ENCODE measurements at places on chromosomes 2 and 18.

DNA sequence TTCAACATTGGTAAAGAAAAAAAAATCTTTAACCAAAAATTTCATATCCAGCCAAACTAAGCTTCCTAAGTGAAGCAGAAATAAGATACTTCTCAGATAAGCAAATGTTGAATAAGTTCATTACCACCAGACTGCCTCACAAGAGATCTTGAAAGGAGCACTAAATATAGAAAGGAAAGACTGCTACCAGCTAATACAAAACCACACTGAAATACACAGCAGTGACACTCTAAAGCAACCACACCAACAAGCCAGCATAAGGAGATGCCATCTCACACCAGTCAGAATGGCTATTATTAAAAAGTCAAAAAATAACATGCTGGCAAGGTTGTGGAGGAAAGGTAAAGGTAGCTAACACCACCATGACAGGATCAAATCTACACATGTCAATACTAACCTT lies 74.0 kb upstream of the LHCGR start:
- DNase-seq = no peak

- peak; percentile 73 for DNase-seq
Observed at GRCh38 chr2:70340761-70341476, 39.1 kb upstream of the FAM136A start.

DNA sequence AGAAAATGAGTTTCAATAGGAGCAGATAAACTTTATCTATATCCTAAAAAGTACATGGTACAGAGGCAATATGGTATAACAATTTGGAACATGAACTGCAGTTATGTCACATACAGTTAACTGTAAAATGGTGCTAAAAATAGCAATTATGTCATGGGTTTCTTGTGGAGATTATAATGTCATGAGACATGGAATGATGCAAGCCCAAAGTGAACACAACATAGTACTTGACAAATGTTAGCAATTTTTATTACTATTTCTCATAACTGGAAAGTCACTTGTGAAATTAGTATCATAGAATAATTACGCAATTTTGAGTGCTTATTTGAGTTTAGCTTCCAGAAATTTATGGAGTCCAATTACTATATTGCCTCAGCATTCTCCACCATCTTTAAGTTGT lies 1263.4 kb downstream of the DSC3 start:
- no peak for DNase-seq

DNA sequence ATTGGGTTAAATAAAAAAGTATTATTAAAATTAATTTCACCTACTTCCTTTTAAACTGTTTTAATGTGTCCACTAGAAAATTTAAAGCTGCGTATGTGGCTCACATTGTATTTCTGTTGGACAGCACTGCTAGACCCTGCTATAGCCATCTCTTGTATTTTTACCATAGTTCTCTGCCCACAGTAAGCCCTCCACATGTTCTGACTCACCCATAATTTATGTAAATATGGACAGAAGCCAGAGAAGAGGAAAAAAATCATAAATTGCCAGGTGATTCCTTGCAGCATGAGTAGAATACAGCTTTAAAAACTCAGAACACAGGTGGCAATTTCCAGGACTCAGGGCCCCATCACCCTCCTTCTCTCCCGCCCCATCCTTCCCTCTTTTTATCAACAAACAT lies 142.4 kb upstream of the MEX3C start:
- DNase-seq = no peak

- no peak for DNase-seq
Observed at GRCh38 chr2:108909275-108909823, 79.7 kb downstream of the EDAR start.

- no peak for DNase-seq
Observed at GRCh38 chr18:79933765-79934164, 17.7 kb downstream of the SLC66A2 start.

DNA sequence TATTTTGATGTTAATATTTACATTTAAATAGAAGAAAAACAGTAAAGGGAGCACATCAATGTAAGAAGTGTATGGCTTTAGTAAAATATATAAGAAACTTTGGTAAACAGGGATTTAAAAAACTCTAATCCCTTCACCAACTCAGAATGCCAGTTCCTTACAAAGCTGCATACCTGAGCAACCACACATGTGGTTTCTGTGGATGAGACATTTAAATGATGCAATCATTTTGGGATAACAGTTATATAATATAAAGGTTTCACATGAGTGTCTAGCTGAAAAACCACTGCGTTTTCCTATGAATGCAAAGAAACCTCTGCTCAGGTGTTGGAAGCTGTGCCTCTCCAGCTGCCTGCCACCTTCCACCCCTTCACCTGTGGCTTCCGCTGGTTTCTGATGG lies 209.1 kb upstream of the REV1 start:
- no peak for DNase-seq

GRCh38 chr2:126655500-126656430 lies at the start of gene GYPC:
Gene GYPC, plus strand, starts transcription at chr2:126656158. Its CDS starts 106 bp downstream, at chr2:126656264.
- peak; percentile 99 for DNase-seq

DNA sequence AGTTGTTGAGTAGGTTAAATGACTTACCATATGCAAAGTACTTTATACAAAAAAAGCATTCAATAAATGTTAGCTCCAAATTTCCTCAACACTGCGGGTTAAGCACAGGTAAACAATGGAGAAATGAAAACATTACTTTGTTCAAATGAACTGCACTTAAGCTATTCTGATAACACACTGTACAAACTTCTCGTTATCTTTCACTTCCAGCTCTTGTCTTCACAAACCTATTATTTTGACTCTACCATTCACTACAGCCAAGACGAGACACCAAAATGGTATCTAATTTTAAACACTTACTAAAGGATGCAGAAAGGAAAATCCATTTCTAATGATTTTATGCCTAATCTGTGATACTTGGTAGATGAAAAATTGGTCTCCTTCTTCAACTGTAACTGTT lies 43.8 kb downstream of the SLC40A1 start:
- DNase-seq = no peak

- DNase-seq = peak; percentile 5
Observed at GRCh38 chr2:134020608-134021007, 233.3 kb upstream of the MGAT5 start.

DNA sequence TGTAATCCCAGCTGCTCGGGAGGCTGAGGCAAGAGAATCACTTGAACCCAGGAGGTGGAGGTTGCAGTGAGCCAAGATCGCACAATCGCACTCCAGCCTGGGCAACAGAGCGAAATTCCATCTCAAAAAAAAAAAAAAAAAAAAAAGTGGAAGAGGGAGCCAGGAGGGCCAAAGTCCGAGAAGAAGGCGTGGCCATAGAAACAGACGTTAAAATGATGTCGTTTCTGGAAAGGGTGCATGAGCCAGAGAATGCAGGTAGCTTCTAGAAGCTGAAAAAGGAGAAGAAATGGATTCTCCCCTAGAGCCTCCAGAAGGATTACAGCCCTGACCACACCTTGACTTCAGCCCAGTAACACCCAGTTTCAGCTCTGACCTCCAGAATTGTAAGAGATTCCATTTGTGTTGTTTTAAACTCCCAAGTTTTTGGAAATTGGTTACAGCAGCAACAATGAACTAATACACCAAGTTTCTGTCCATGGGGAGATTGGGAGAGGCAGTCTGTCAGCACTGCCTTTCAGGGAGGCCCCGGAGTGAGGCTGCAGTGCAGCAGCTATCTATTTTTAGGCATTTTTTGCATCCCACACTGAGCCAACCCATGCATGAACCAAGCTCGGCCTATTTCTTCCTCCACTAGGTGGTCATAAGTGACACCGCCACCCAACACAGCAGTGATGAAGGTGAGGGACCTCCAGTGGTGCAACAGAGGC lies 14.2 kb upstream of the TRAF3IP1 start:
- DNase-seq = no peak

Measured in suppressor macrophage treated with lipopolysaccharide for 1 hour (primary cell).